ENCODE measurements at places on chromosomes 3 and 15. TPM values are rescaled to one million over a fixed set of nuclear protein-coding genes. Genes with fewer than 3 reads are reported as not detected.

GRCh38 chr3:131728898-131729642 is 226.3 kb upstream of the MRPL3 start:
- DNase-seq, result no peak

Gene COL6A5
- not detected for total RNA-seq

Gene HYAL1
- 1.6 TPM for total RNA-seq

Gene FAM227B
- 0.18 TPM for total RNA-seq

- DNase-seq, result no peak
Measured at GRCh38 chr15:38378161-38378560, 75.8 kb upstream of the FAM98B start.

DNA sequence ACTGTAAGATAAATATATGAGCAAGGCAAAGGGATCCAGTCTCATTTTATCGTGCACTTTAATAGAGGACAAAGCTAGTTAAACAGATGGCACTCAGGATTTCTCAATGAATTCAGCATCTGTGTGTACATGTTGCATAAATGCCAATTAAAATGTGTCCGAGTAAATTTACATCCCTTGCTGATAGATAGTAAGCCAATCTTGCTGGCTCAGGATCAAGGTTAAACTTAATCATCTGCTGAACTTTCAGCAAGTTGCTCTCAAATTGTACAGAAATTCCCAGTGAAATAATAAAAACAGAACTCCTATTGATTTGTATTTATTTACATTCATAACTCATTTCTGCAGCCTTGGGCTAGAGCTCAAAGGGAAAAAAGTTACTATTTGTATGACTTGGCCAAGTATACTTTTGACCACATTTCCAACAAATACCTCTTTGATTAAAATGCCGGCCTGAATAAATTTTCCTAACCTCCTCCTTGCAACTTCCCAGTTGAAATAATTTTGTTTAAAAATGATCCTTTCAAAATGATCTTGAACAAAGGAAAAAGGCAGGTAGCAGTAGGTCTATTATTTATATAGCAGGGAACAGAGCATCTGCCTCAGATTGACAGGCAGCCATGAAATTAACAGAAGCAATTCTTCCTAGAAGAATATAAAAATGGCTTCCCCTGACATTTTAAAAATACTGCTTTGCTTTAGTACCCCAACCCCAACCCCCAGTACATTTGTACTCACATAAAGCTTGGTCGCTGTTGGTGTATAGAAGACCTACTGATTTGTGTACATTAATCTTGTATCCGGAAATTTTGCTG is 1001.9 kb downstream of the ROBO1 start:
- DNase-seq, result no peak

Gene GOLGA6L7
- total RNA-seq, result not detected

DNA sequence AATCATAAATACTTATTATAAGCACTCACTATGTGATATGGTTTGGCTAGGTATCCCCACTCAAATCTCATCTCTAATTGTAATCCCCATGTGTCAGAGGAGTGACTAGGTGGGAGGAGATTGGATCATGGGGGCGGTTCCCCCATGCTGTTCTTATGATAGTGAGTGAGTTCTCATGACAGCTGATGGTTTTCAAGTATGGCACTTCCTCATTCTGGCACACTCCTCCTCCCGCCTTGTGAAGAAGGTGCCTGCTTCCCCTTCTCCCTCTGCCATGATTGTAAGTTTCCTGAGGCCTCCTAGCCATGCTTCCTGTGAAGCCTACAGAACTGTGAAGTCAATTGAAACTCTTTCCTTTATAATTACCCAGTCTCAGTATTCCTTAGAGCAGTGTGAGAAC is 53.3 kb upstream of the CHMP2B start:
- no peak for DNase-seq

DNA sequence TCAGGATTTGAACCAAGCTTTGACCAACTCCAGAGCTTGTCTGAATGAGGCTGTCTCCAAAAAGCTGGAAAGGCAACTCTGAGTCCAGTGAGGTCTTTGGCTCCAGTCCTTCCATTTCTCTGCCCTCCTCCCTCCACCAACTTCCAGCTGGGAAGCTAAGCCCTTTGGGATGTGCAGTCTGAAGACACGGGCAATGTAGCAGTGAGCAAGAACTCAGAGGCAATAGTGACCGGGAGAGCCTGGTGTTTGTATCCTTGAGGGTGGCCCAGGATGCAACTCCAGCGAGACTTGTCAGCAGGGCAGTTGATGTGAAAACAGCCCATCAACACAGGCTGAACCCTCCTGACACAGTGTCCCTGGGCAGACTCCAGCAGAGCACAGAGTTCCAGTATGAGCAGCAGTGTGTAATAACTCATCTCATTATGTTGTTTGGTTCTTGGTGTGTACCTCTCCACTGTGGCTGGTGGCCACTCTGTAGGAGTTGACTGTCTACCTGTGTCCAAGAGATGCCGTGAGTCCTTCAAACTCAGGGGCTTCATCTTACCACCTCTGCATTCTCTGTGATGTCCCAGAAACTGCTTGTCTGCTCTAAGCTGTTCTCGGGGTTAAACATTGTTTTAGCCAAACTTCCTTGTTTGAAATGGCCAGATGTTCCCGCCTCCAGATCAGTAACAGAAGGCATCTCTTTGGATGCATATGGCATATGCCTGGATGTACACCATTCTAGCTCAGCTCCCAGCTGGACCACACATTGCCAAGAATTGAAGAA is 6.6 kb downstream of the CDCP1 start:
- no peak for DNase-seq

Gene C15orf39
- total RNA-seq, result 59.0 TPM

Gene ELP6
- total RNA-seq, result 41.2 TPM

DNA sequence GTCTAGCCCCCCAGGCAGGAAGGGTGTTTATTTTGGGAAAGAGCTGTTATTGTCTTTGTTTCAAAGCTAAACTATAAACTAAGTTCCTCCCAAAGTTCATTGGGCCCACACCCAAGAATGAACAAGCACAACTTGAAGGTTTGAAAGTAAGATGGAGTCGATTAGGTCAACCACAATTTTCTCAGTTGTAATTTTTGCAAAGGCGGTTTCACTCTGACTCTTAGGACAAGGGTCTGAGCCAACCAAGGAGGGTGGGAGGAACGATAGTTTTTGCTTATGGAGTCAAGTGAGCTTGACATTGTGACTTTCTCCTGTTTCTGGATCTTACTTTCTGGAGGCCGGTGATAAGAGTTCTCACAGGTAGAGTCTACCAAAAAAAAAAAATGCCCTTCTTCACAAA is 5.8 kb upstream of the ZNF770 start:
- no peak for DNase-seq

DNA sequence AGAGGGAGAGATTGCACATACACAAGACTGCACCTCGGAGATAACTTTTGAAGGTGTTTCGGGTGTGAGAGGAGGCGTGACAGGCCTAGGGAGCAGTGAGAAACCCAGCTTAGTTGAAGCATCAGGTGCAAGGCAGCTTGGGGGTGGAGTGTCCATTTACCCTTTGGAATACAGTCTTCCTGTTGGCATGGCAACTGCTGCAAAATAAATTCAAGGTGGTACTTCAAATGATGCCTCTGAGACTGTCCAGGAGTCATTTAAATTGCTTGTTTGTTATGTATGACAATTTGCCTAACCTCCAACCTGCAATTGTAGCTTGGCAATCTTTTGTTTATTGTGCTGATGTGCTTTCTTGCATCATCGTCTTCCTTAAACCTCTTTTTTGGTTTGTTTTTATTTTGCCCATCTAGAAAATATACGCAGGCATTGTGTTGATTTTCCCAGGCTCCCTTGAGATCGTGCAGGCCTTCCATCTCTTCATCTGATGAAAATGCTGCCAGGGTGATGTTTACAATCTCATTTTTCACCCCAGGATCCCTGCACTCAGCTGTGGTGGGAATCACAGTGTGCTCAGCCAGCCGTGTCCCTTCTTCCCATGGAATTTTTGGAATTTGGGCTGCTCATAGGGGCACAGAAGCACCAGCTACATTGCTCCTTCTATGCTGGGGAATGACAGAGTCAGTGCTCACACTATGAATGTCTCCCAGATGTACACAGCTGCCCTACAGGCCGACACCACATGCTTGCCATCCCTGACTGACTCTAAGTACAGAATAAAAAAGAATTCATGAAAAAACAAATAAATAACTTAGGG is 583.1 kb upstream of the CFAP20DC start:
- DNase-seq, result no peak

Gene ISL2
- 3.4 TPM for total RNA-seq
